ENCODE measurements at places on chromosomes 16 and 17. TPM values are rescaled to one million over a fixed set of nuclear protein-coding genes. Genes with fewer than 3 reads are reported as not detected.

Gene MYADML2
- 2.0 TPM for total RNA-seq

Gene SCGB1C2
- not detected for total RNA-seq

Gene WNT3
- total RNA-seq: 4.0 TPM

Gene SLC52A1
- not detected for total RNA-seq

Gene CDH8
- total RNA-seq: 70.7 TPM

Gene CMTM2
- total RNA-seq: 0.33 TPM

Gene LRRC3C
- total RNA-seq: not detected

- H3K27me3 ChIP-seq: no peaks in the 10 kb centered on the region
- no peak for DNase-seq
- H3K4me3 ChIP-seq: no peak overlapping the region
- H3K4me1 ChIP-seq: no peaks in the 10 kb centered on the region
- H3K27ac ChIP-seq: no peak overlapping the region
Measured at GRCh38 chr16:48282636-48283263, 35.4 kb upstream of the ABCC11 start.

GRCh38 chr17:38852771-38853291 lies 690 bp downstream of the RPL23 start:
- peak overlapping the region; percentile 92 for H3K27ac ChIP-seq
- H3K36me3 ChIP-seq: peaks cover 20% of the 10 kb centered on the region
- H3K27me3 ChIP-seq: no peaks in the 10 kb centered on the region
- no peak for DNase-seq
- peak overlapping the region; percentile 89 for H3K4me3 ChIP-seq
- peaks cover 16% of the 10 kb centered on the region for H3K4me1 ChIP-seq

DNA sequence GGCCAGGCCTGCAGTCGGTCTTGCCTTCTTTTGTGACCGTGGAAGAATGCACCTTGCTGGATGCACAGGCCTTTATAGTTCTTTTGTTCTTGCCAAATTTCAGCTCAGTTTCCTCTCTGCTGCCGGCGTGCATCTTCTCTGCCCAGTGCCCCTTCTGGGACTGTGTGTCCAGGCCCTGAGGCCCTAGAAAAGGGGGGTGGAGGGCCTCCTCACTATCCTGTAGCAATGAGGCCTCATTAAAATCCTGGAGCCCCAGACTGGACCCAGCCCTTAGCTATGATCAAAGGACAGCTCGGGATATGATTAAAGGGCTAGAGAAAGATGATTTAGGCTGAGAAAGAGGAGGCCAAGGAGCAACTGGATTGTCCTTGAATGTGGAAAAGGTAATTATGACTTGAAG lies 229.8 kb downstream of the SEC14L1 start:
- no peaks in the 10 kb centered on the region for H3K36me3 ChIP-seq
- H3K4me3 ChIP-seq: no peak overlapping the region
- H3K27ac ChIP-seq: no peak overlapping the region
- H3K4me1 ChIP-seq: peaks cover 57% of the 10 kb centered on the region
- no peak for DNase-seq

DNA sequence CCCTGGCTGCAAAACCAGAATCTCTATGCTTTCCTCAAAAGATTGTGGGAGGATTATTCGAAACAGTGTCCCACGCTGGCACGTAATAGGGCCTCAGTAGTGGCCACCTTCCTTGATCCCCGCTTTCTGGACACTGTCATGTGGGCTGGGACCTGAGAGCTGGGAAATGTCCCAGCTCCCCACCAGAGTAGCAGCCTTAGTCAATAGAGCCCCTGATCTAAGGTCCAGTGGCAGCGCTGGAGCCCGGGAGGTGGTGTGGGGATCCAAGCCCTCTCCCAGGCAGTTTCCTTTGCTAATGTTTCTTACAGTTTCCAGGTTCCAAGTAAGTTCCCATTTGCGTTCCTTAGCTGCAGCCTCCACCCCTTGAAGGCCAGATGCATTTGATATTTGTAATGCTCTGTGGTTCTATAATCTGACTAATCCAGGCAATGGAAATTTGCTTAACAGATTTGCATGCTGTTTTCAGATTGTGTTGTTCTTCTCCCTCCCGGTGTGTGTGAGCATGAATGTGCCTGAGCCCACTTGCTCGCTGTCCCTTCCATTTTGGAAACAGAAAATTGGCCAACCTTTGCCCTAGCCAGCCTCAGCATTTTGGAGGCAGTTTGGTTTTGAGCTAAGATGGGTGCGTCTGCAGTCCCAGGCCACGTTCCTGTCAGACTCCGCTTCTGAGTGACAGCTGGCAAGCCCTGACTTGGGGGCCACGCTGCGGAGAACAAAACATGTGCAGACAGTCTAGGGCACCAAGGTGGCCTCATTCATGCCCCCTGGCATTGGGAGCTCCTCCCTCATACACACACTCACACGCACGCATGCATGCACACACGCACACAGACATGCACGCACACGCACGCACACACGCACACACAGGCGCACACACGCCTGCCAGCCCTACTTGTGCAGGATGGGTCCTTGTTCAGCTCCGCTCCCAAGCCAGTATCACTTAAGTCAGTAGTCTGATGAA lies 69.4 kb downstream of the CCDC182 start:
- H3K27me3 ChIP-seq: no peaks in the 10 kb centered on the region
- peaks cover 22% of the 10 kb centered on the region for H3K36me3 ChIP-seq
- no peak overlapping the region for H3K4me3 ChIP-seq
- no peak overlapping the region for H3K27ac ChIP-seq
- H3K4me1 ChIP-seq: peaks cover 34% of the 10 kb centered on the region
- no peak for DNase-seq

DNA sequence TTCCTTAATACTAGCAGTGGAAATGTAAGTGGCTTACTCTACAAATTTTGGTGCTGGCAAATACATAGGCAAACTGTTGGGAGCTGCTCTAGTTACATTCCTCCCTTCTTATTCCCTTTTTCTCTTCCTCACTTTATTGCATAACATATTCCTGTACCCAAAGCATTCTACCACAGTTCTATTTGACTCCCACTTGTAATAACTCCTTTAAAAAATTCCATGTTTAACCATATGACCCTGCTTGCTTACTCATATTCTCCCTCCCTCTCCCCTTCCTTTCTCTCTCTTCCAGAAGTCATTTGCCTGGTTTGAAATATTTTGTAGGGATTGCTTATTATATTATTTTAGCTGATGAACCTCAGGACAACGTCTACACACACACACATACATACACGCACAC lies 22.7 kb downstream of the NQO1 start:
- H3K4me1 ChIP-seq: no peaks in the 10 kb centered on the region
- no peak overlapping the region for H3K27ac ChIP-seq
- no peak for DNase-seq
- H3K36me3 ChIP-seq: peaks cover 10% of the 10 kb centered on the region
- no peaks in the 10 kb centered on the region for H3K27me3 ChIP-seq

DNA sequence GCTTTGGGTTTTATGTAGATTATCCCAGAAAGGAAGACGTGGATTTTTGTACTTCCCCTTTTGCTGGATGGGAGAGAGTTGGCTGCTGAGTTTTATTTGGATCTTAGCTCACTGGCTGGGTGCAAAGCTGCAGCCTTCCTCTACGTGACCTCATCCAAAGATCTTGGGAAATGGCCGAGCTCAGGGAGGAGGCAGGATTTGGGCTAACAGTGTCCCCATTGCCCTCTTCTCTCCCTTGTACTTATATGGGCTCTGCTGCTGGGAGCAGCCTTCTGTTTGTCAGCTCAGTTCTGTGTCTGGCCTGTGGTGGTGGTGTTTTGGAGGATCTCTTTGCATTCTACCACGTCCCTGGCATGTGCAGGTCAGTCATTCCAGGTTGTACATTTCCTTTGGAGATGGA lies 2.0 kb downstream of the AOC3 start:
- no peak overlapping the region for H3K27ac ChIP-seq
- no peaks in the 10 kb centered on the region for H3K36me3 ChIP-seq

GRCh38 chr16:82699711-82700495 lies 73.1 kb downstream of the CDH13 start:
- H3K4me3 ChIP-seq: no peak overlapping the region
- H3K27me3 ChIP-seq: no peaks in the 10 kb centered on the region
- DNase-seq: no peak
- H3K4me1 ChIP-seq: peaks cover 6% of the 10 kb centered on the region

GRCh38 chr16:54402873-54403272 lies 116.3 kb upstream of the IRX3 start:
- DNase-seq: no peak
- H3K36me3 ChIP-seq: no peaks in the 10 kb centered on the region
- no peak overlapping the region for H3K4me3 ChIP-seq

Data from spinal cord (tissue), 10 donors.